ENCODE measurements at places on chromosomes 1 and 21.

- H3K27ac ChIP-seq = no peak overlapping the region
- no peak for DNase-seq
- H3K4me1 ChIP-seq = peaks cover 4% of the 10 kb centered on the region
- peaks cover 26% of the 10 kb centered on the region for H3K36me3 ChIP-seq
- no peaks in the 10 kb centered on the region for H3K27me3 ChIP-seq
These were observed 36.3 kb downstream of the SMYD2 start for GRCh38 chr1:214317300-214317699.

GRCh38 chr1:15426492-15427279, 11.6 kb upstream of the CTRC start:
- peak; percentile 56 for DNase-seq
- H3K4me3 ChIP-seq = no peak overlapping the region
- peaks cover 16% of the 10 kb centered on the region for H3K4me1 ChIP-seq
- H3K36me3 ChIP-seq = peaks cover 18% of the 10 kb centered on the region
- peak overlapping the region; percentile 73 for H3K27ac ChIP-seq
- H3K27me3 ChIP-seq = no peaks in the 10 kb centered on the region

DNA sequence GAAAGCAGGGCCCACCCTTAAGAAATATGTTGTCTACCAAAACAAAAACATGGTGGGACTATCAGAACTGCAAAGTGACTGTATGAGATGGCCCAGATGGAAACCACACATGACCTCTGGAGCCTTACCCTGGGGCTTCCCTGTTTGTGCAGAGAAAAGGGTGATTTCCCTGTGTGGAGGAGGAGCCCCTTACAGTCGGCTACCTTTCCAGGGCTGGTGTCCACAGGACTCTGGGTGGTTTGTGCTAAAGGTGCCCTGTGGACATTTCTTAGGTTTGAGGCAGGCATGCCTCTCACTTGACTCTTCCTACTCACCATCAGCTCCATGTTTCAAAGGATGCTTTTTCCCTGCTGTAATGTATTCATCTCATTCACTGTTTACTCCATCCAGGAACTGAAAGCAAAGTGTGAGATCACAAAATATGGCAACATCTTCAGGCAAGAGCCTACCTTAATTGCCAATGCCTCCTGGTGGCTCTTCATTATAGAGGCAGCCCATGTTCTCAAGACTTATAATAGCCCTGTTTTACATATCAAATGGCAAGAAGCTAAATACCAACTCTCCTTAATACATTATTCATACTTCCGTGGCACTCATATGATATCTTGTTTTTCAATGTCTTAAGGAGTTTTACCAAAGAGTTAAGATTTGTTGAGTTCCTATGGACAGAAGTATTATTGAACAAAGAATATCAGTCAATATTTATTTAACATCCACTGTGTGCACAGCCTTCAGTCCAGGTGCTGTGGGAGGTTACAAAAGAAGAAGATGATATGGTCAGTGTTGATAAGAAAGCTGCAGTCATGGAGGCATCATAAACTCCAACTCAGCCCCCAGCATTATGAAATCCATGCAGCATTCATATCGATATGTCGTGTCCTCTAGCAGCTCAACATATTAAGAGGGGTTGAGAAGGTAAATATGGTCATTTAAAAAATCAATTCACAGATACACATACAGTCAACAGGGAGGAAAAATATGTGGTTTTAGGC, 15.5 kb upstream of the TFF3 start:
- no peak for DNase-seq
- H3K36me3 ChIP-seq = peaks cover 3% of the 10 kb centered on the region
- H3K4me3 ChIP-seq = no peak overlapping the region
- H3K27ac ChIP-seq = no peak overlapping the region
- H3K27me3 ChIP-seq = peaks cover 50% of the 10 kb centered on the region
- peaks cover 3% of the 10 kb centered on the region for H3K4me1 ChIP-seq

GRCh38 chr1:116855191-116855619, 54.5 kb upstream of the PTGFRN start:
- H3K4me3 ChIP-seq = no peak overlapping the region
- H3K27ac ChIP-seq = no peak overlapping the region
- H3K4me1 ChIP-seq = peaks cover 17% of the 10 kb centered on the region
- no peaks in the 10 kb centered on the region for H3K36me3 ChIP-seq
- DNase-seq = no peak
- H3K27me3 ChIP-seq = no peaks in the 10 kb centered on the region

GRCh38 chr21:30760776-30761175, 5.5 kb upstream of the KRTAP21-1 start:
- no peaks in the 10 kb centered on the region for H3K4me1 ChIP-seq
- DNase-seq = no peak
- no peak overlapping the region for H3K4me3 ChIP-seq
- H3K27ac ChIP-seq = no peak overlapping the region
- H3K27me3 ChIP-seq = peaks cover 4% of the 10 kb centered on the region

DNA sequence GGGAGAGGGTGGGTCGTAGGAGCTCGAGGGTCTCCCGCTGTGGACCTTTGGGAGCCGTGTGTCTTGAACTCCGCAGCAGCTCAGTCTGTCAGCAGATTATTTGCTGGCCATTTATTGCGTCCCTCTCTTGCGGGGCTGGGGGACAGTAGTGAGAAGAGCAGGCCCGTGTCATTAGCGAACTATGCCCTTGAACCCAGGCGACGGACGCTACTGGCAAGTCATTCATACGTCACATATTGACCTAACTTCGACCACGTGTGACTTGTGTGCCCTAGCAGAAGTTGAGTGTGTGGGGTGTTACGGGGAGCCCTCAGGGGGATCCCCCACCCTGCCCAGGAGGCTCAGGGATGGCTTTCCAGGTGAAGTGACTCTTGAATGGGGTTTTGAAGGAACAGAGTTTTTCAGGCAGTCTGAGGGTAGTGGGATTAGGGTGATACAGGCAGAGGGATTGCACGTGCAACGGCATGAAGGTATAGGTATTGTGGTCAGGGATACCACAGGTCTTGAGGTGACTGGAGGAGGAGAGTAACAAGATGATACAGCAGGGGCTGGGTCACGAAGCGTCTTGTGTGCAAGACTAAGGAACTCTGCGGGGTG, 13.0 kb downstream of the RCC1 start:
- H3K4me1 ChIP-seq = peaks cover 42% of the 10 kb centered on the region
- H3K27me3 ChIP-seq = no peaks in the 10 kb centered on the region
- DNase-seq = peak; percentile 79
- H3K36me3 ChIP-seq = peaks cover 36% of the 10 kb centered on the region
- peak overlapping the region; percentile 90 for H3K27ac ChIP-seq

- no peak for DNase-seq
- H3K4me3 ChIP-seq = peak overlapping the region; percentile 74
- H3K27me3 ChIP-seq = no peaks in the 10 kb centered on the region
- H3K36me3 ChIP-seq = peaks cover 25% of the 10 kb centered on the region
- H3K4me1 ChIP-seq = peaks cover 66% of the 10 kb centered on the region
These were observed 11.1 kb downstream of the PTP4A2 start for GRCh38 chr1:31926853-31927660.

- DNase-seq = no peak
- H3K4me1 ChIP-seq = peaks cover 18% of the 10 kb centered on the region
- no peak overlapping the region for H3K27ac ChIP-seq
These were observed 53.9 kb downstream of the DUSP10 start for GRCh38 chr1:221687836-221688487.

DNA sequence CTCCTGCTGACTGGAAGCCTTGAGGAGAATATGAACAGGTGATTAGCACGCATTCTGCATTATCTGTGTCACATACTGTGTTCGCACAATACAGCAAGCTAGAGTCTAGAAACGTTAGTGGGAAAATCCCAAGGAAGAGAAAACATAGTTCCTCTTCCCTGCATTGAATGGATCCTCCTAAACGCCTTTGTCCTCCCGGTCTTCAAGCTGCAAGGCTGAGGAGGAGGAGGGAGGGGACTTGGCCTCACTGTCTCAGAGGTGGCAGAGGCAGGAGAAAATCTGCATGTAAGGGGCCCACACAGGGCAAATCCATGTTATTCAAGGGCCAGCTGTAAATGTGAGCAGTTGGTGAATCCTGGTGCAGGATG, 34.4 kb downstream of the WNT9A start:
- DNase-seq = no peak
- no peak overlapping the region for H3K27ac ChIP-seq
- H3K27me3 ChIP-seq = peaks cover 4% of the 10 kb centered on the region
- no peaks in the 10 kb centered on the region for H3K36me3 ChIP-seq
- H3K4me1 ChIP-seq = no peaks in the 10 kb centered on the region
- H3K4me3 ChIP-seq = no peak overlapping the region

DNA sequence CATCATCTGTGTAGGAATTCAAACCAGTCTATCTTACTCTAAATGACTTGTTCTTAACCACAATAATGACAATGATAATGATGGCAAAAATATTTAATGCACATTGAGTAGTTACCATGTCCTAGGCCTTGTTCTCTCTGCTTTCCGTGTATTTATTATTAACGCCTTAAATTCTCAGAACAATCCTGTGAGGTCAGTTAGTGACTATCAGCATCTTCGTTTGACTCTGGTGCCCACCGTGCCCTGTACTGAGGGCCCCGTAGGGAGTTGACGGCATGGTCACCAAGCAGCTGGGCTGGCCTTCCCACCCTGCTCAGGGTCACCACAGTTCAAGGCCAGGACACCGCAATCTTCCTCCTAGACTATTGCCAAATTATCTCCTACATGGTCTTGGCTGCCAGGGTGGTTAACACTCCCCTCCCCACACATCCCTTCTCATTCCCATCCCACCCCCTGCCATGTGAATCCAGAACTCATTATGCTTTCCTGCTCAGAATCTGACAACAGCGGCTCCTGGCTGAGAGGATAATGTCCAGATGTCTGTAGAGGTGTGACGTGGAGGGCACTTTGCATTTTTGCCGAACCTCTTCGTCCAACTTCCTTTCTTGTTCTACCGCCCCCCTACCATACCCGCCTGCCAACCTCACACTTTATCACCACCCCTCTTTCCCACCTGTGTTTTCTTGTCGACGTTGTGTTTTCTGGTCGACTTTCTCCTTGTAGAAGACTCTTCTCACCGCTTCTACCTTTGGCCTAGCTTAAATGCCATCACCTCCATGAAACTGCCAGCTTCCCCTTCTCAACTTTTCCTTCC, 33.4 kb downstream of the IGFN1 start:
- no peak overlapping the region for H3K4me3 ChIP-seq
- no peak overlapping the region for H3K27ac ChIP-seq
- no peaks in the 10 kb centered on the region for H3K4me1 ChIP-seq
- peak; percentile 41 for DNase-seq
- no peaks in the 10 kb centered on the region for H3K36me3 ChIP-seq
- peaks cover 3% of the 10 kb centered on the region for H3K27me3 ChIP-seq

Data from activated CD4-positive, alpha-beta T cell treated with anti-CD3 and anti-CD28 coated beads, Interleukin-2, amount 10 ng/mL, durations not matched to agents 24 days and 14 days (primary cell).